Stimulated activated CD4-positive, alpha-beta T cell treated with anti-CD3 and anti-CD28 coated beads, TNF-alpha, amount 100 ng/mL, for 48 hours (primary cell): ENCODE measurements at places on chromosomes 5 and 9.

- DNase-seq: no peak
Observed at GRCh38 chr5:152634586-152634985, 229.5 kb upstream of the NMUR2 start.

GRCh38 chr9:89149726-89150125, 28.9 kb downstream of the SHC3 start:
- no peak for DNase-seq

- no peak for DNase-seq
Observed at GRCh38 chr5:32461441-32462120, 17.0 kb upstream of the ZFR start.

DNA sequence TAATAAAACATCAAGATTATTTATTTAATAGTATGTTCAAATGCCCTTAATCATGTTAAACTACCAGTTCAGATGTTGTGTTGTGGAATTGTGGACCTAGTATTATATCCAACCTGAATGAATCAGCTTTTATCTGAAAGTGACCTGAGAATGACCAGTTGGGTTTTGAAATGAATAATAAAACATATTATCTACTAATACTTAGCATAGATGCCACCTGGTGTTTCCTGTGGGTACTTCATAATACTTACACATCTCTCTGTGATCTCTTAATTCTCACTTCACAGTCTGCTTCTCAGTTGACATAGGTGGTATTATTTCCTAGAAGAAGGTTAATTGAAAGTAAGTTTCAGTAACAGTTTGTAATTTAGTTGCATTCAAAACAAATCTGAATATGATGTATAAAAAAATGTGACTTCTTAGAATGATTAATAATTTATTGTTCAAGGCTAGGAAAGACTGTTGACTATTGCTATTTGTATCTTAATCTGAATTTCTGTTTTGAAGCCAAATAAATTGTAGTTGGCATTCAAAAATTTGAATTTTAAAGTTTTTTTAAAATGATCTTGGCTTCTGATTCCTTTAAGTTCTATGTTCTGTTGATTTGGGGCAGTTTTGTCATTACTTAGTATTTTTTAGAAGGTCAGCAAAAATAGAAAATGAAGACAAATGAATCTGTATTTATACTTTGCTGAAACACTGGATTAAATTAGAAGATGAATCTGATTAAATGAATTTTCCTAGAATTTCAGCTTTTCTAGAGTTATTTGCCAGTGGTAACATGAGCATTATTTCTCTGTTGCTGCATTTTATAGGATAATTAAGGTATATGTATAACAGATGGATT, 48.2 kb downstream of the KIF2A start:
- DNase-seq: no peak

- DNase-seq: no peak
Observed at GRCh38 chr5:33810491-33811120, 81.2 kb downstream of the ADAMTS12 start.

- DNase-seq: no peak
Observed at GRCh38 chr5:91111473-91112238, 271.5 kb downstream of the ARRDC3 start.

DNA sequence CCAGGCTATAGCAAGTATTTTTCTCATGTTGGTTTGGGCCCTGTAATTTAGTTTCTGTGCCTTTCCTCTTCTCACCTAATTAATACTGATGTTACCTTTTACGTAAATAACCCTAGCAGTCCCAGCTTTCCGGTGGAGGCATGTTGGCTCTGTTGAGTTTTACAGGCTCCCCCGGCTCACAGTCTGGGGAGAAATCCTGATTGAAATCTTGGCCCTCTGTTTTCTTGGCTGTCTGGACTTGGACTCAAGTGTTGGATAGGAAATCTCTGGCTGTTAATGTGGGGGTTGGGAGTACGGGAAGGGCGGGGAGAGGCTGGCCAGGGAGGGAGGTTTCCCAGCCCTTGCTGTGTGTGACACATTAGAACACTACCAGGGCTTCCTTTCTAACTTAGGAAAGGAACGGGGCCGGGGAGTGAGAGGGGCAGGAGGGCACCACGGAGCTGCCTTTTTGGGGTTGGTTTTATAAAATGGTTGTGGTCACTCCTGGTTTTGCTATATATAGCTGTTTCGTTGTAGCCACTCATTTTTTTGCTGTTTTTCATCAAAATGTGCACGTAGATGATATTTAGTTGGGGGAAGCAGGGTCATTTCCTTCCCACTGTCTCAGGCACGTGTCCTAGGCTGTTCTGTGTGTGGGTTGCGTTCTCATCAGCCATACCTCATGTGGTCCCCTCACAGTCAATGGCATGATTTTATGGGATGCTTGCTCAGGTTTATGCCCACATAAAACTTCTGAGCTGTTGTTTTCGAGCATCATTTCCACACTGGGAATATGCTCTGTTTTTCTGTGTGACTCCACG, 11.0 kb downstream of the TRIO start:
- DNase-seq: no peak

DNA sequence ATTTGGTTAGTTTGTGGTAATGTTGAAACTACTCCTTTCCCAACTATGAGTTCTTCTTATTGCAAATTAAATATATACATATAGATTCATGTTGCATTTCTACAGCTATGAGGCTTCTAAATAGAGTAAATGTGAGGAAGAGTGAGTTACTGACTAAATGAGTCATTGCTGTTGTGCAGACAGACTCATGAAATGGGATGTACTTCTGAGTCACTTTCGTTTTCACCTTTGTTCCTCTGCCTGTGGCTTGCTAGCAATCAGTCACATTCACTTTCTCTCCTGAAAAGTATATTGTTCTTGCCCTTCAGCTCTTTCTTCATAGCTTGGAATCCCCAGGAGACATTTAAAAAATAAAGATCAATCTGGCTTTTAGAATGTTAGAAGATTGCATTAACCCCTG, 295.5 kb upstream of the SMC2 start:
- no peak for DNase-seq

GRCh38 chr5:178216088-178216534, 11.8 kb downstream of the HNRNPAB start:
- DNase-seq: no peak

DNA sequence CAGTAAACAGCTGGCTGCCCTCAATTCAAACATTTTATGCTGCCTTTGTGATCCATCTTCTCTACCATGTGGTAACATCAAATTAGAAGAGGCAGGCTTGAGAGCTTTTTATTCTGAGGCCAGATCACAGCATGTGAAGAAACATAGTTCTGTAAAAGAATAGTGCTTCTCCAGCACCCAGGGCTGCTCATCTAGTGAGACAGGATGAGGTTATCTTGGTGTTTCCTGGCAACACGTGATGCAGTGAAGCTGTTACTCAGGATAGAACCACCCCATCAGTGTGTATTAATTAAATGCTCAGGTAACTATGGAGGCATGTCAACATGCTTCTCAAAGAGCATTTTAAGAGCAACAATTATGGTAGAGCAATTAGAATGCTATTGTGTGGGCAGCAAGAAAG, 400.5 kb upstream of the ACO1 start:
- DNase-seq: no peak

- DNase-seq: peak; percentile 31
Observed at GRCh38 chr9:95131023-95131943, 186.2 kb downstream of the FANCC start.

GRCh38 chr5:150368526-150368925, 11.0 kb downstream of the TCOF1 start:
- no peak for DNase-seq

DNA sequence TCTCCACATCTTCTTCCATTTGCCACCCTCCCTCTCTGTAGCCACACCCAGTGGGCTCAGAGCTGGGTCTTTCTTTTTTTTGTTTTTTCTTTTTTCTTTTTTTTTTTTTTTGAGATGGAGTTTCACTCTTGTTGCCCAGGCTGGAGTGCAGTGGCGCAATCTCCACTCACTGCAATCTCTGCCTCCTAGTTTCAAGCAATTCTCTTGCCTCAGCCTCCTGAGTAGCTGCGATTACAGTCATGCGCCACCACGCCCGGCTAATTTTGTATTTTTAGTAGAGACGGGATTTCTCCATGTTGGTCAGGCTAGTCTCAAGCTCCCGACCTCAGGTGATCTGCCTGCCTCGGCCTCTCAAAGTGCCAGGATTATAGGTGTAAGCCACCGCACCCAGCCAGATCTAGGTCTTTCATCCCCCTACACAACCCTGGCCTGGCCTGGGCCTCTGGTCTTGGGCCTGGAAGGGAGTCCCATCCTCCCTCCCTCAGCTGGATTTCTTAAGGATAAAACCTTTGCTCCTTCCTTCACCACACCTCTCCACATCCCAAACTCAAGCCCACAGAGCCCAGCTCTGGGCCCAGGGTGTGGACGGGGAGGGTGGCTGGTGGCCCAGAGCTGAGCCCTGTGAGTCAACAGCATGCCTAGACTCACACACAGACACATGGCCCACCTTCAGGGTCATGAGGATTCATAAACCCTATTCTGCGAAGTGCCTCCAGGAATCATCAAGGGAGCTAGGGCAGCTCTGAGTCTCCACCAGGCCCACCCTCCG, 18.8 kb upstream of the KCNIP1 start:
- DNase-seq: no peak

DNA sequence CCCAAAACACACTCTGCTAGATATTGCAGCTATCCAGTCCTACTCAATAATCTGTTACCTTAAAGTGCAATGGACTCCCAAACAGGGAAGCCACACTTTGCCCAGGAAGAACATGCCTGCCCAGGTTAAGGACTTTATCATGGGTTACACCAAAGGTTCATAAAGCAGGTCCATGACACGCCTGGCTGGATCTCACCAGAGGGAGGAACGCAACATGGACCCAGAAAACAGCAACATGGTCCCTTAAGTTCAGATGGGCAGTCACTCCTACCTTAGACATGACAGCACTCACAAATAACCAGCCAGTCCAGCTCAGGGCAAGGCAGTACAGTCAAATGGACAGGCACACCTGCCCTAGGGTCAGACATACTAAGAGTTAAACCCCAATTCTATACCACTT, 3.8 kb downstream of the P4HA2 start:
- DNase-seq: no peak

- DNase-seq: no peak
Observed at GRCh38 chr5:119336845-119337580, 18.8 kb upstream of the TNFAIP8 start.

- DNase-seq: no peak
Observed at GRCh38 chr5:179113143-179113530, 53.0 kb downstream of the ZNF354C start.

DNA sequence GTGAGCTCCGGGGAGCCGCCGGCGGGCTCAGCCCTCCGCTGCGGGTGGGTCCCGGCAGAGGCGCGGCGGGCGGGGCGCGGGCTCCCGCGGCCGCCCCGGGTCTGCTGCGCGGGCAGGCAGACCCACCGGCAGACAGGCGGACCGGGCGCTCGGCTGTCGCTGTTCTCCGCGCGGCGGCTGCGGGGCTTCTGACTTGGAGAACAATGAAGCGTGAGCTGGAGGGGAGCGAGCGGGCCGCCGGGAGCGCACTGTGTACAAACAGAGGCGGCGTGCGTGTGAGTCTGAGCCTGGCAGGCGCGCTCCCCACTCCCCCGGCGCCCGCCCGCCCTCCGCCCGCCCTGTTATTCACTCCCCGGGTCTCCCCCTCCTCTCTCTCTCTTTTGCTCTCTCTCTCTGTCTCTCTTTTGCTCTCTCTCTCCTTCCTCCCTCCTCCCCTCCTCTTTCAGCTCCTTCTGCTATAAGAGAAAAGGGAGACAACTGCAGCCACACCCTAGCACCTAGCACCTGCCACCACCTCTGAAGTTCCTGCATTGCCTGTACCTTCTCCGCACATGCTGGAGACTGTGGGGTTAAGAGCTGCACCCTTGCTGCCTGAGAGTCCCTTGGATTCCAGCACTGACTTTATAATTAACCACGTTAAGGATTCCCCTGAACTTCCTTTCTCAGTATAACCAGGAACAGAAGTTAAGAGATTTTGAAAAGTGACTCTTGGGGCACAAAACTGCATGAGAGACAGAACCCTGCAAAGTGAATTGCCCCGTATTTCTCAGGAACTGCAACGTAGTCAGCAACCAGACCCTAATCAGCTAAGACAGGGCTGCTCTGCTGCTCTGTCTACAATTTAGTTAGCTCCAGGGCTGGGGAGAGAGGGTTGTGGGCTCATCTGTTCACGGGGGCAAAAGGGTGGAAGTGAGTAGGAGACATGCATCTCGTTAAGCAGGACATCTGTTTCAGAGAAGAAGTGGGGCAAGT, at the start of gene EDIL3:
EDIL3 (minus strand) TSS at position 277 of the 972 bp plus-strand sequence. CDS start 506 bp downstream, outside the sequence.
- no peak for DNase-seq

DNA sequence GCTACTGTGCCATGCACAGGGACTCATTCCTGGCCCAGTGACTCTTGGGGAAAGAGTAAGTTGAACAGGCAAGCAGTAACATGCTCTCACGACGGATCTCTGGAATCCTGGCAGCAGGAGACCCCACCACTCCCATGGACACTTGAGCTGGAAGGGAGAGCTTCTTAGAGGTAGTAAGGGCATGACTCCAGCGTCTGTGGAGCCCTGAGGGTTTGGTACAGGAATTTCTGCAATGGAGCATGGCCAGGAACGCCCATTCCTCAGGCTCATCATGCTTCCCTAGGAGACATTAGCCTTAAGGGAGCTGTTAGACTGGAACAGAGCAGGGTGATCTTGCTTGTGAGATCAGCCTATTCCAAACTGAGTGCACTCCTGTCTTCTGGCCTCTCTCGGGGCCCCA, 212.9 kb downstream of the MAT2B start:
- no peak for DNase-seq

- no peak for DNase-seq
Observed at GRCh38 chr9:81370650-81371049, 318.7 kb downstream of the TLE1 start.

GRCh38 chr5:147450606-147451005, 59.3 kb downstream of the DPYSL3 start:
- DNase-seq: no peak

DNA sequence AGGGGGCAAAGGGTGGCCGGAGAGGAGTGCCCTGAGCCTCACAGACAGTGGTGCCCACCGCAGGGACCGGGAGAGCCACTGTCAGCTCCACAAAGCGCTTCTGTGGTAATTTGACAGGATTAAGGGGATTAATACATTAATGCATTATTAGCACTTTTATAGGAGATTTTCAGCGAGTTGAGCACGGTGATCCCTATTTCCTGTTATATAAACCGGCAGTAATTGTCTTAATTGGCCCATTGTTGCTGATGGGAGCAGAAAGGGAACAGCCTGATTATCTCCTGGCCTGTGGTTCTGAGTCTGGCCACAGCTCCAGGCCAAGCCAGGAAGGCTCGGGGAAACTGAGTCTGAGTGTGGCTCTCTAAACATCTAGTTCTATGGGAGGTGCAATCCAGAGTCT, 423.6 kb downstream of the CDK5RAP2 start:
- no peak for DNase-seq

GRCh38 chr9:32965999-32966722, 35.3 kb downstream of the APTX start:
- DNase-seq: no peak

- DNase-seq: no peak
Observed at GRCh38 chr9:95750725-95751519, 124.6 kb upstream of the ERCC6L2 start.

- no peak for DNase-seq
Observed at GRCh38 chr9:19527663-19528062, 118.9 kb downstream of the ACER2 start.

DNA sequence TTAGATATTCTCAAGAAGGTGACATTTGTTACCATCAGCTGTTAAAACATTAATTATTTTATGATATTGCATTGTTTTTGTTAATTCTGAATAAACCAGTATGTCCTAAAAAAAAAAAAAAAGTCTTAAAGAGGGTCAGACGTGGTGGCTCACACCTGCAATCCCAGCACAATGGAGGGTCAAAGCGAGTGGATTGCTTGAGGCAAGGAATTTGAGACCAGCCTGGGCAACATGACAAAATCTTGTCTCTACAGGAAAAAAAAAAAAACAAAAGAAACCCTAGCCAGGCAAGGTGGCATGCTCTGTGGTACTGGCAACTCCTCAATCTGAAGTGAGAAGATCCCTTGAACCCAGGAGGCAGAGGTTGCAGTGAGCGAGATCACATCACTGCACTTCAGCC, 46.8 kb downstream of the CYLC2 start:
- no peak for DNase-seq

- DNase-seq: no peak
Observed at GRCh38 chr9:76876098-76876497, 29.8 kb downstream of the PRUNE2 start.
